ENCODE measurements at places on chromosomes 16 and 17.

DNA sequence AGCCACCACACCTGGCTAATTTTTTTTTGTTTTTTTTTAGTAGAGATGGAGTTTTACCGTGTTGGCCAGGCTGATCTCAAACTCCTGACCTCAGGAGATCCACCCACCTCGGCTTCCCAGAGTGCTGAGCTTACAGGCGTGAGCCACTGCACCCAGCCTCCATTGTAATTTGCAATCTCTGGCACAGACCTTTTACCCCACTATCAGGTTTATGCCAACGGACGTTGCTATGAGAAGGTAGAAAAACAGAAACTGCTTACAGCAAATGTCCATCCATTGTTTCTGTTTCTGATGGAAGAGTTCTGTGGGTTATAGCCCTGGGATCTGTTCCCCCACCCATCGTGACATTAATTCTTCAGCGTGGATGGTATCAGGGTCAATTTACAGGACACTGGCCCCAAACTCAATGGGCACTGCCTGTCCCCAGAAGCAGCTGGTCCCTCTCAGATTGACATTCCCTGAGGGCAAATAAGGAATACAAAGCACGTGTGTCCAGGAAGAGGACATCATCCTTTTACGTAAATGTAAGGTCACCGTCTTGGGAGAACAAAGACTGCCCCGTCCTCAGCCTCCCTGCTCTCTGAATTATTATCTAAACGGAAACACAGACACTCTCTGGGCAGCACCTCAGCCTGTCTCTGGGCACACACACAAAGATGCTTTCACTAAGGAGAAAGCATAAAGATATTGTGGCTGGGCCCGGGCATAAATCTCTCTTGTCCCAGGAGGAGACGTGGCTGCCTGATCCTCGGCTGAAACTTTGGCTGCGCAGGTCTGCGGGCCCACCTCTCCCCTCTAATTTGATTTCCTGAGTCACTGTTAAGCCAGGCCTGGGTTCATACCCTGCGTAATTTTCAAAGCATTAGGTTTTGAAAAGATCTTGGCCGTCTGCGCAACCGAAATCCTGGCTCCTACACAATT is 5.2 kb downstream of the KCNG4 start:
- no peak for DNase-seq

- peak; percentile 61 for DNase-seq
These were observed 16.5 kb downstream of the TMEM98 start for GRCh38 chr17:32944248-32945020.

DNA sequence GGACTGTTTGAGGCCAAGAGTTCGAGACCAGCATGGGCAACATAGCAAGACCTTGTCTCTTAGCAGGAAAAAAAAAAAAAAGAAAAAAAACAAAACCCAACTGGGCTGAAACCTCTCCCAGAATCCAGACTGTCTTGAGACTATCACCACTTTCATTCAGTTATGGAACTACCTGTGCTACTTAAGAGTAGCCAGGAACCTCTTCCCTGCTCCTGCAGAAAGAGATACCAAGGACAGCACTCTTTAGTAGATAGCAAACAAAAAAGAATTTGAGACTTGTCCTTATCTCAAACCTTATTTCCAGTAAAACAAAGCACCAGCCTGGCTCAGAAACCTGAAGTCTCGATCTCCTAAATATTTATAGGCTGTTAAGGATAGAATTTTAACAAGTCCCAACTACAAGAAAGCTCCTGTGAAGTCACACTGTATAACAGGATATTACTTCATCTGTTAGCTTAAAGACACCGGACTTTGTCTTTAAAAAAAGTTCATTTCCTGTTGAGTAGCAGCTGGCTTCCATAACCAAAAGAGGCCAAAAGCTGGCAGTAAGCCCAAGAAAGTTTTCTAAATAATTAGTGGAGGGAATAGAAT is 5.1 kb downstream of the CDR2 start:
- peak; percentile 37 for DNase-seq

GRCh38 chr17:29655323-29655722 is 32.6 kb upstream of the CORO6 start:
- DNase-seq = no peak

- DNase-seq = no peak
These were observed 816 bp downstream of the HSBP1 start for GRCh38 chr16:83808573-83809014.

GRCh38 chr16:17304491-17305119 is 166.2 kb downstream of the XYLT1 start:
- DNase-seq = peak; percentile 56

DNA sequence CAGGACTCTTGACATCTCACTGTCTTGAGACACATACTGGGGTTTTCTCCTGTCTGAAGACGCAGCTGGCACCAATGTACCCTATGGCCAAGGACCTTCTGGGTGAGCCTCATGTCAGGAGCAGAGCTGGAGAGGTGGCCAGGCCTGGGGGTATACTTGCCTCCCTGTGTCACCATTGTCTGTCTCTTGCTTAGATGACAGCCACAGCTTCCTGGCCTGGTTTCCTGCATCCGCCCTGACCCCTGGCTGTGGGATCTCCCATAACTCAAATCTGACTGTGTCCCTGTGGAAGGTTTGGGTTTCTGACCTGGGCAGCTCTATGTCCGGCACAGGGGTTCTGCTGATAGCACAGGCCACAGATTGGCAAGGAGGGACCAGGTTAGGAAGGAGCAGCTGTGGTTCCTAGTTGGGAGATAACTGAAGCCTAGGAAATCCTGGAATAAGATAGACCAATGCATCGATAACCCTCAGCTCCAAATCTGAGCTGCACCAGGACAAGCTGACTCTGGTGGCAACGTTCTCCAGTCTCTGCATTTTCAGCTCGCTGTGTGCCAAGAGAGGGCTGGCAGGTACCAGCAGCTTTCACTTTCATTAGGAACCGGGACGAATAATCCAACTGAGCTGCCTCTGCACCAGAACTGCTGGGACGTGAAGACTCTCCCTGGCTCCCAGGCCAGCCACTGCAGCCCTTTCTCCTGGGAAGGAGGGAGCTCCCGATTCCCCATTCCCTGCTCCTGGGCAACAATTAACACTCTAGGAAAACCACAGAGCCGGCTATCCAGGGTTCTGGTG is 5.0 kb downstream of the DEXI start:
- no peak for DNase-seq

- no peak for DNase-seq
These were observed 25.8 kb upstream of the SRSF1 start for GRCh38 chr17:58032691-58033415.

- DNase-seq = no peak
These were observed 734.0 kb downstream of the MAF start for GRCh38 chr16:78866521-78866920.

GRCh38 chr17:16314859-16315258 is 38.4 kb downstream of the CENPV start:
- no peak for DNase-seq

DNA sequence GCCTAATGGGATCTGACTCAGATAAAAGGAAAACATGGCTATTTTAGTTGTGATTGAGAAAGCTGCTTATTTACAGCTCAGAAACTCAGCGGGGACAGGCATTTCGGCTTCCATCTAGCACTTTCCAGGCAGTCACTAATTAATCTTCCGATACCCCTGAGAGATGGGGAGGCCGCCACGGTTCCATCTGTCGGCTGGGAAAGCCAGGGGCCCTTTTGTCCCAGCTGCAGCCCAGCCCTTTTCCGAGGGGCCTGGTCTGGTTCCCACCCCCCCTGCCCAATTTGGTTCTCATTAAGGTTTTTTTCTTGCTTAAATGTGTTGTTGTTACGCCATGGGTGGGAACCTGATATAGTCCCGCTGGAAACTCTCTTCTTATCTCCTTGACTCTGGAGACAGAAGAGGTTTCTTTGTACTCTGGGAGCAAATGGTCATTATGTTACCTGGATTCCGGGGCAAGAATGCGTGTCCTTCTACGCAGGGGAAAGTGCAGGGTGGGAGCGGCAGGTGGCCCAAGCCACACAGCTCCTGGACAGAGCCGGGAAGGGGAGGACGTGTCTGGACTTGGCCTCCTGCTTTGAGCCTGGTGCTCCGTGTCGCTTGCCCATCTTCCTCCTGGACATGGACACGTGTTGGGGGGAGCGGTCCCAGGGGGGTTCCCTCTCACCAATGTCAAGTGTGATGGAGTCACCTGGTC is 50.9 kb upstream of the GSE1 start:
- no peak for DNase-seq

DNA sequence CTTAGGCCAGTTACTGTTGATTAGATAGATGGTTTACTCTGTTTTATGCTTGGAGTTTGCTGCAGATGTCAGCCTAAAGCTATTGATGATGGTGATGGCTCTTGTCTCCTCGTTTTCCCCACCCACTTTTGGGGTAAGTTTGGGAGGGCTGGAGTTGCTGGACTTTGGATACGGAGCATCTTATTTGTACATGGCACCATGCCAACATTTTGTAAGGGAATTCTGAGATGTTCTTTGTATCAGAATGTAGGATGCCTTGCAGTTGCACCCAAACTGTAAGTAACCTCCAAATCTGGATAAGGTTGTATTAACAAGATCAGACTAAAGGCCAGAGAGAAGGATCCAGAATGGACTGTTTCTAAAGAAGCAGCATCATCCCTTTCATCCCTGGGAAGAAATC is 551.9 kb upstream of the ZFHX3 start:
- no peak for DNase-seq

DNA sequence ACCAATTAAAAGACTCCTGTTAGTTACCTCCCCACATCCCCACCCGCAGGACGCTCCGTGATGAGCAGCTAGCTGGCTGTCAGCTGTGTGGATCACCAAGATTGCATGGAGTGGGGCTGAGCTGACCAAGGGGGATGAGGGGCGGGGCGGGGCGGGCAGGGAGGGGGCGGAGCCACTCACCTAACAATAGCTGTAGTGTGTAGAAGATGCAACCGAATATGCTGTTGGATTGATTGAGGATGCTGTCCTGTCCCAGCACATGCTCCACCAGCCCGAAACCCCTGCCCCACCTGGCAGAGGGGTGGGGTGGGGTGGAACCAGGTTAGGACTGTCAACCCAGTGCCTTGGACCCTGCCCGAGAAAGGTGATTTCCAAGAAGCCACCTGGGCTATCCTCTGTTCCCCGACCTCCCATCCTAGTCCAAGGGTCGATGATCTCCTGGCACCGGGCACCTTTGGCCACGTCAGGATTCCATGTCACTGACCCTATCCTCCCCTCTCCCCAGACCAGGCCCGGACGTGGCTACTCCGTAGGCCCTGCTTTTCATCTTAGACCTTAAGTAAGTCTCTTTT is 1.4 kb downstream of the VKORC1 start:
- peak; percentile 48 for DNase-seq

DNA sequence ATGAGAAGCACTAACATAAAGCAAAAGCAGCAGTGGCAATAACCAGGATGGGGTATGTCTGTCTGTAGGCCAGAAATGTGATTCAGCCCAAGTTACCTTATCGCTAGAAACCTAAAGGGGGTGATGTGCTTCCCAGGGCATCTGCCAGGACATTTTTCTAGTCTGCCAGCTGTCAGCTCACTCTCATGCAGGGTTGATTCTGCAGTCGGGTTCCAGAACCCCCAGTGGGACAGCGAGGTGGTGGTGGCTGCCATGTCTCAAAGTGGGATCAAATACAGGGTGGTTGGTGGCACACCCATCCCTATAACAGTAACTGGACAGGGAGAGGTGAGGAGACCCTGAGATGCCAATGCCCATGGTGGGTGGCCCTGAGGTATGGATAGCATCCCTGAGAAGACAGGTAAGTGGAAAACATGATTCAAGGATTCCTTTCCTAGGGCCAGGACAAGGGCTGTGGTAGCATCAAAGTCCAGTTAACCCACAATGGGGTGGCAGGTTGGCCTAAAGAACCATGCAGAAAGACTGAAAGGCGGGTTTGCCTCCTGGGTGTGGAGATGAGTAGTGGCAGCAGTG is 84.3 kb downstream of the TNFRSF13B start:
- DNase-seq = no peak

DNA sequence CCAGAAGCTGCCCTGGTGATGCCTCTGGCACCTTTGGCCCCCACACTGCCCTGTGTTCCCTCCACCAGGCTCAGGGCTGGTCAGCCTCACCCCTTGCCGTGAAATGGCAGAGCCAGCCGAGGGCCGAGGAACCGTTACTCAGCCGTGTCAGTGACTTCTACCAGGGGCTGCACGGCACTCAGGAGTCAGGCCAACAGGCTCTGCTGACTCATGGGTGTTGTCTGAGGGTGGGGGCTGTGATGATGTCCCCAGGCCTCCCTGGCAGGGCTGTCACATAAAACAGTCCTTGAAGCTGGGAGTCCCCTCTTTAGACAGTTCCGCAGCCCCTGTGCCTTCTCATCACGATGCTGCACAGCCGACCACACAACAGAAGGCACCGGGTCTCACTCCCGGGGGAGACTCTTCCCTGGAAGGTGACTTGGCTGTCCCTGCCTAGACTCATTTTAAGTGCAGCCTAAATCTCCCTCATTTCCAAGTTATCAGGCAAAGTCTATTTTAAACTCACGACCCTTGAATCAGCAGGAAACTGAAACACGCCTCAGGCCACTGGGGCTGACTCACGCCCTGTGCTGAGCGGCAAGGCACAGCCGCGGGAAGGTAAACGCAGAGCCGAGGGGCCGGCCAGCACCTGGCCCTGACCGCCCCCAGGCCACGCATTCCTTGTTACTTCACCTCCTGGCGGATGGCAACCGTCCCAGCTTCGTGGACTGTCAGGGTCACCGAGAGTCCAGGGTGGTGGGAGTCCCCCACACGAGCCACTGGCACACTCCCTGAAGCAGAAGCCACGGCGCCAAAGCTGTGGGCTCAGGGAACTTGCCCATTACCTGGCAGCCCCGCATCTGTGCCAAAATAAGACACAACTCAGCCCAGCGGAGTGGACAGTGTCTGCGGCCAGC is 102.6 kb downstream of the ZNF778 start:
- DNase-seq = peak; percentile 89

DNA sequence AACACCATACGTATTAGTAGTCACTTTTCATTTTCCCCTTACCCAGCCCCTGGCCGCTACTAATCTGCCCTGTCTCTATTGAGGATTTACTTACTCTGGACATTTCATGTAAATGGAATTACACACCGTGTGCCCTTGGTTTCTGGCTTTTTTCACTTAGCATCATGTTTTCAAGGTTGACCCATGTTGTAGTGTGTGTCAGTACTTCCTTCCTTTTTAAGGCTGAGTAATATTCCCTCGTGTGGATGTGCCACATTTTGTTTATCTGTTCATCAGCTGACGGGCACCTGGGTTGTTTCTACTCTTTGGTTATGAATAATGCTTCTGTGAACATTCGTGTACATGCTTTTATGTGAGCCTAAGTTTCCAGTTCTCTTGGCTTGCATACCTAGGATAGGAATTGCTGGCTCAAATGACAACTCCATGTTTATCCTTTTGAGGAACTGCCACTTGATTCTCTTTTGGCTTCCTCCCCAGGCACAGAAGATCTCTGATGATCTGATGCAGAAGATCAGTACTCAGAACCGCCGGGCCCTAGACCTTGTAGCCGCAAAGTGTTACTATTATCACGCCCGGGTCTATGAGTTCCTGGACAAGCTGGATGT is 7.7 kb downstream of the PSMD3 start:
- no peak for DNase-seq

GRCh38 chr16:65965628-65966027 is 400.9 kb upstream of the CDH5 start:
- peak; percentile 74 for DNase-seq

- DNase-seq = no peak
These were observed 19.6 kb upstream of the CCL1 start for GRCh38 chr17:34382621-34383124.

All from epithelial cell of esophagus (primary cell).